ENCODE measurements at places on chromosomes 1 and 21.

DNA sequence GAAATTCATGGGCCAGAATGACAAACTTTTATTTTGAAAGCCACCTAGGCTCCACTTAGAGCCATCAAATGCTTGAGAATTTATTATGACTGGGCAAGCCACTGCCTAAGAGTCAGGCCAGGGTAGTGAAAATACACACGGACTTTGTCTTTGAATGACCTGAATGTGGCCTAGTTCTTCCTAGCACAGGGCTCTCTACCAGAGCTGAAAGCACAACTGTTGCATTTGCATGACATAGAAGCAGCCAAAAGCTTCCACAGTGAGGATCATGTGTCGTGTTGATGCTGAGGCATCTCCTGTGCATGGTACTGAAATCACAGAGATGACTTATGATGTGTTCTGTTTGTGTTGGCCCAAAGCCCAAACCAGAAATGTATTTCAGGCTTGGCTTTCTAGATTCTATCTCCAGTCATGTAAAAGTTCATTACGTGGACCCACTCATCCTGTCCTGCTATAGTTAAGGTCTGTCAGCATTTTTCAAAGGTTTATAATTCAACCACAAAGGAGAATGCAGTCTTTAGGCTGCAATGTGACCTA lies 164.0 kb upstream of the UBE2U start:
- DNase-seq, result no peak

DNA sequence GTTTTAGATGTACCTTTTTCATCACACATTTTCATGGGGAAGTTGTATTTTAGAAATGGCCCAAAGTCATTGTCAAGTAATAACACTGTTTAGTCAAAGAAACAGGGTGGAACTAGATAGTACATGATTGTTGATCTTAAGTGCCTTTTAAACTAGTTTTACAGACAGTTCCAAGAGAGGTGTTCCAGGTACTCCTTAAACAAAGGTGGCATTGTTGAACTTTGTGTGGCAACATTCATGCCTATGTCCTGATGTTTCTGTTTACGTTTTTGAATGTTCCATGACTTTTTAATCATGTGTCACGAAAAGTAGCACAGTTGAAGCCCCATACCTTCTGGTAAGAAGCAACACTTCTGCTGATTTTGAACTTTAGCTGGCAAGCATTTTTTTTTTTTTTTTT lies 9.1 kb upstream of the SH3D21 start:
- no peak for DNase-seq

DNA sequence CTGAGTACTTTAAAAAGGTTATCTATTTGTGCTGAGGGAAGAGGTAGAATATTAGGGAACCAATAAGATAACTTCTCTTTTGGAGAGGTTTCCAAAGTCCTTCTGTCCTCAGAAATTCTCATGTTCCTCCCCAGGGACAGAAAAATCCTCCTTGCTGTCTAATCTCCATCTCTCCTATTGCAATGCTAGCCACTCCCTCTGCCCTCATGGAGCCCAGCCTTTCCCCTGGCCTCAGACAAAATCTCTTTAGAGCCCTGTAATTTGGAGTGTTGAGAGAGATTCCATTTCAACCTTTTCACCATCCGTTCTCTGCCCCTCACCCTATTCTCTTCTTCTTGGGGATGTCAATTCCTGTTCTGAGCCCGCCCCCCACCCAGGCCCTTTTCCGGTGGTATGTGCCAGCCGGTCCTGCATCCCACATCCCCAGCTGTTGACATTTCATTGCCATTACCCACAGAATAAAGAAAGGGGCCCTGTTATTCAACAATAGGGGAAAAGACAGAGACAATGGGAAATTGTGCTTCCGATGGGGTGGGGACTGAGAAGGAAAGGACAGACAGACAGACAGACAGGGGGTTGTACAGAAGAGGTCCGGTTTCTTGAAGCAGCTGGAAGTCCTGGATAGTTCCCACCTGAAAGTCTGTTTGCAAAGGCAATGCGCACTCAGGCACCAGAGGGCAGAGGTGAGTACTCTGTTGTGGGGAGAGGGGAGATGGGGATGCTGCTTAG lies at the start of gene HAPLN2:
Gene HAPLN2, plus strand, starts transcription at position 563 of the 729 bp plus-strand sequence. CDS start 4,076 bp downstream, outside the sequence.
- DNase-seq, result no peak

DNA sequence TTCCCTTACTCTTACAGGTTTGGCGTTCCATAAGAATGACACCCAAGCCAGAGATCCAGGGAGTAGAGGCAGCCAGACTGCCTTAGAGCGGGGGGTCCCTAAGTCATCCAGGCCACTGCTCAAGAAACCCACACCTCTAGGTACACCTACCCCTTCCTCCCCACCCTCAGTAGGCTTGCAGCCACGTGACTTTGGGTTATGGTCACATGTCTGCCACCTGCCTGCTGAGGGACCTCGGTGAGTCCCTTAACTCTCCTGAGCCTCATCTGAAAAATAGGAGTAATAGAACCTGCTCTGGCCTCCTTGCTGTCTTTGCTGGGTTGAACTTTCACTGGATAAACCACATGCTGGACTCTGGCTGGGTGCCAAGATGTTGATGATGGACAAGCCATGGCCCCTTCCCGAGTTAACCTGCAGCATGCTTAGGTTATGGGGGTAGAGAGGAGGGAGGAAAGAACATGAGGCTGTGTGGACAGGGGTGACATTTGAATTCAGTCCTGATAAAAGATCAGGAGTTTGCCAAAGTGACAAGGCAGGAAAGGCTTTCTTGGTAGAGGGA lies 4.5 kb downstream of the RPS6KA1 start:
- no peak for DNase-seq

- no peak for DNase-seq
Observed at GRCh38 chr1:20322081-20322824, 31.6 kb downstream of the VWA5B1 start.

DNA sequence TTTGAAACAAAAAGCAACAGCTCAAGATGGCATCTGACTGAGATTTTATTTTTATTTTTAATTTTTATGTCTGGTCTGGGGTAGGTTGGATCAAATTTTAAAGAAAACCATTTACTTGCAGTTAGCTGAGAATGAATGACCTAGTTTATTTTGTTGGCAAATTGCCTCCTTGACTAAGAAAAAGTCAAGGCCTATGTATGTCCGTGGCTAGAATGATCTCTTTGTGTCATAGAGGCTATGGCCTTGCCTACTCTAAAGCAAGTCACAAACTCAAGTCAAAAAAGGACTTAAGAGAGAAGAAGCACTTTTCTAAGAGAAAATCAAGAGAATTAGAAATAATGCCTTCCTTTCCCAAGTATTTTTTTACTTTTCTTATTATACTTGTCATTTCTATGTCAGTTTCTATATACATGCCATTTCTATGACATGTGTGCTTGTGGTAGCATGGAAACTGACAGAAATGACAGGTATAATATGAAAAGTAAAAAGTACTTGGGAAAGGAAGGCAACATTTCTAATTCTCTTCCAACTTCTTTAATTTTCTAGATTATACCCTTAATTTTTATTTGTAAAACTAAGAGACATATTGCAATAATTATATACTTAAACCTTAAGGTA lies 136.7 kb downstream of the CENPF start:
- DNase-seq, result no peak

GRCh38 chr1:219517031-219517430 lies 95.9 kb downstream of the ZC3H11B start:
- no peak for DNase-seq

- no peak for DNase-seq
Observed at GRCh38 chr1:27047914-27048313, 35.3 kb upstream of the TENT5B start.
